ENCODE measurements at places on chromosomes 4 and X.
A peak's percentile ranks its signal among the peaks of the same experiment; 100 is the strongest.

DNA sequence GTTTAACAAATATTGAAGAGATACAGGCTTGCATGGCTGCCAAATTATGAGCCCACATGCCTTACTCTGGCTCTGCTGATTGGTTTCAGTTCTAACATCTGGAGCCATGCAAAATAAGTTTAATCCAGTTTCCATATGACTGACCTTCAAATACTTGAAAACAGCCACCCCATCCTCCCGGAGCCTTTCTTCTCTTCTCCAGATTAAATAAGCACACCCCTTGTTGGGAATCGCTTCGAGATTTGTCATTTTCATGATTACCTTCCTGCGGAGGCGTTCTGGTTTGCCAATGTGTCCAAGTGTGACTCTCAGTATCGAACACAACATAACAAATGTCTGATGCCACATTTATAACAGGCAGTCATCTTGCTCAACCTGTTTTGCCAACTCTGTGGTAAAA, 101.6 kb upstream of the JADE1 start:
- no peak for DNase-seq

DNA sequence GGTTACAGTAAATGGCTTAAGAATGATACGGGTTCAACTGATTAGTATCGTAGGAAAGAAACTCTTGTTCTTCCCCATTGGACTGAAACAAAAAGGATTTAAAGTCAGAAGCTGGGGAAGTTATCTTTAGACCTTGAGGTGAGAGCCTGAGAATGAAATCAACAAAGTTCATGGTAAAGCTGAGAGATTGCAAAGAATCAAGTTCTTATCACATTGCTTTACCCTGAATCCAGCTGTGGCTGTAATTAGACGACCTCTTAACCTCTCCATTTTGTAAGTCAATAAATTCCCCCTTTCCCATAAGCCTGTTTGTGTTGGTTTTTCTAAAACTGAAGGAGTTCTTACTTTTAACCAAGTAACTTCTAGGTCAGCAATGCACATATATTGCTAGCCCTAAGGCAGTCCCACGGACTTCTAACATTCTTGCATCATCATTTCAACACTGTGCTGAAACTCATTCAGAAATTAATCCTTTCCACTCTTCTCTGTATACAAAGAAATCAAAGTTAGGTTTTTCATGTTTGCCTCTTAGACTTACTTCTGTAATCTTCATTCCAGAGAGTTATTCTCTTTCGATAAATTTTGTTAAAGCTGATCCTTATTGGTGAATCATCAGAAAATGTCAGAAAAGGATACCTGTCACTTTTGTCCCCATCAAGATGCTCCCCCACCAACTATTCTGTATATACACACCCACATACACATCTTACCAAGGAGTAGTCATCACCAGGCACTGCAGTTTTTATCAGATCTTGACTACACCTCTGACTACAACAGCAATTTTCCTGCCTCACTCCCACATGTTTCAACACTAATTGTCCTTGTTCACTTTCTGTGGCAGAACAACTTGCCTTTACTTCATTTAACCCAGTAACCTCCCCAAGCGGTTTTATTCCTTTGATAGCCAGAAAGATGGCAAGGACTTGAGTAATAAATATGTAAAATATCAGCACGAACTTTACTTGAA, 77.9 kb upstream of the STK26 start:
- no peak for DNase-seq

DNA sequence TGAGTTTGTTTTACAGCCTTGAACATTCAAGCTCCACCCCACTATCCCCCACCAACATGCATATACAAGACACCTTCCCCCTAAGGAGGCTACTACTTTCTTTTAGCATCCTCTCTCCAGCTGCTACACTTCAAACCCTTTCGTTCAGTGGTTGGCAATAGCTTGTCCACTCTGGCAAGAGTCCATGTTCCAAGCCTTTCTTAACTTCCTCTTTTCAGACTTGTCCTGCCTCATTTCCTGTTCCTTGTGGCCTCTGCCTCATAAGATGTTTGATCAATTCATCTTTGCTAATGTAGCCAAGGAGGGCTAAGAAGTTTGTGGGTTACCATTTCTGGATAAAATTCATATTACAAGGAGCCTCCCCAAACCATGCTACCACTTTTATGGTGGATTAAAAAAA, 20.8 kb upstream of the ZCCHC12 start:
- no peak for DNase-seq

DNA sequence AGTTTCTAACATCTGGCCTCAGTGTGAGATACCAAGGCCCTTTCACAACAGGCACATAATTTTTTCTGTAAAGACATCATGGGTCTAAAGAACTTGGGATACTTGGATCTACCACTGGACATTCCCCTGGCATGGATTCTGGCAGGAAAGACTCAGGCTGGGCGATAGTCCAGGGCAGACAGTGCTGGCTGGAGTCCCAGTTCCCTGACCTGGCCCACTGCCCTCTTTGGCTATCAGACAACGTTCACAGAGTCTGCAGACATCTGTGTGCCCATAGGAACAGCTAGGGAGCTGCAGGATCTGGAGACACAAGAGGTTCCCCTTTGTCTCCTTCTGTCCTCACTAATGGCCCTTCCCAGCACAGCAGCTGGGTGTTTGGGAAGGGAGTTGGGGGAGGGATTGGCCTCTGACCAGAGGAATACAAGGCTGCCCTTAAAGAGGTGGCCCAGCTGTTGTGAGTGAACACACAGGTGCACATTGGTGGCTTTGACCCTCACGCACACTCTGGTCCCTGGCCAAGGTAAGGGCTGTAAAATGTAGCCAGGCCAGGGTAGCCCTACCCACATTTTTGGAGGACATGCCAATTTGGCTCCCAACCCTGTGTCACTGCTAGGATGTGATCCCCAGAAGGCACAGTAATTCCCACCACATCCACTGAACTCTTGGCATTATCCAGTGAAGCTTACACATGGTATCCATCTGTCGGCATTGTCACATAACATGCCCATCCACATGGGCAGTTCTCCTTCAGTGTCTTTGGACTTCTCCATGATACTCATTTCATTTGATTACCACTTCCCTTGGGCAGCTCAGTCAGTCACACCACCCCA, 72.3 kb downstream of the SOX3 start:
- DNase-seq = no peak

- peak; percentile 89 for DNase-seq
Measured at GRCh38 chrX:154397888-154398667, at the start of gene RPL10. TSS of gene RPL10 (plus strand) at chrX:154398377. CDS start at chrX:154398520, 143 bp downstream.

DNA sequence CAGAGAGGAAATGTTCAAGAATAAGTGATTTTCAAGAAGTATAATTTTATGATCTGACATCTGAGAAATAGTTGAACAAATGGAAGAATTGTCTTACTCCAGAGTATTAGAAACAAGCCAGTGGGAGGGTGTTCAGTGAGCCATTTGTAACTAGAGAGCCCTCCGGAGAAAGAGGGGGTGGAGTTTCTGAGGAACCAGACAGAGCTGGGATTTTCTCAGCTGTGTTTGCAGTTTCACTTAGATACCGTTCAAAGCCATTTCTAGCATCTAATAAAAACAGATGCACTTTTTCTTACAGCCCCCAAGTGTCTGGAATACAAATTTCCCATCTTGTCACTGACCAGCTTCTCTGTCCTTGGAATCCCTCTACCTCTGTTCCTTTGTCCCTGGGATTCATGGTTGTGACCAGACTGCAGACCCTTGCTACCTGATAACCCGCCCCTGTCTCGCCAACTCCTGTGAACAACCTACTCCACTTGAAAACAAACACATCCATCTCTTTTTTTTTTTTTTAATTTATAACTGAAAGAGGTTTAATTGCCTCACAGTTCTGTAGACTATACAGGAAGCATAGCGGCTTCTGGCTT, 132.8 kb upstream of the KLF3 start:
- no peak for DNase-seq

DNA sequence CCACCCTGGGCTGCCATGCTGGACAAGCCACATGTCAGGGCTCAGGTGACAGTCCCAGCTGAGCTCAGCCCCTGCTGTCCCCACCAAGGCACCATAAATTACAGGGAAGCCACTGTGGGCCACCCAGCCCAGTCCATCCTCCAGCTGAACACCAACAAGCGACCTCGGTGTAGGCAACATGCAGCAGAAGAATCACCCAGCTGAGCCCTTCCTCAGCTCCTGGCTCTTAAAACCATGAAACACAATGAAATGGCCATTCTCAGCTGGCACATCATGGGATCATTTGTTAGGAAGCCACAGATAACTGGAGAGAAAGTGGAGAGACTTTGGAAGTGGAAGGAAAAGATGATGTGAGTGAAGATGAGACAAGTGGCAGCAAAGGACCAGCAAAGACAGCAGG, 23.3 kb upstream of the MAN2B2 start:
- no peak for DNase-seq

DNA sequence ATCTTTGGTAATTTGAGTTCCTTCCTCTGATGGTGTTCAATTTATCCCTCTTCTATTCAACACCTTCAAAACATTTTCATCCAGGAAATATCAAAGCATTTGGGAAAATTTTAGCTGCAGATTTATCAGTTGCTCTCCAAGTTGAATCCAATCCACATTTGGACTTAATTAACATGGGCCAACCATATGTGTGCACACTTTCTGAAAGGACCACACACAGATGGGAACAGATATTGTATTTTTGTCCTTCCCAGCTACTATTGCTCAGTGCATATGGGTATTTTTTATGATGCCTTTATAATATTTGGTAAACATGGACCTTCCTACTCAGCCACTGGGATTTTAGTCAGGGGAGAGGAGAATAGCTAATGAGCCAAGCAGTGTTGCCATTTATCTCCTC, 65.2 kb downstream of the GLRA2 start:
- no peak for DNase-seq

DNA sequence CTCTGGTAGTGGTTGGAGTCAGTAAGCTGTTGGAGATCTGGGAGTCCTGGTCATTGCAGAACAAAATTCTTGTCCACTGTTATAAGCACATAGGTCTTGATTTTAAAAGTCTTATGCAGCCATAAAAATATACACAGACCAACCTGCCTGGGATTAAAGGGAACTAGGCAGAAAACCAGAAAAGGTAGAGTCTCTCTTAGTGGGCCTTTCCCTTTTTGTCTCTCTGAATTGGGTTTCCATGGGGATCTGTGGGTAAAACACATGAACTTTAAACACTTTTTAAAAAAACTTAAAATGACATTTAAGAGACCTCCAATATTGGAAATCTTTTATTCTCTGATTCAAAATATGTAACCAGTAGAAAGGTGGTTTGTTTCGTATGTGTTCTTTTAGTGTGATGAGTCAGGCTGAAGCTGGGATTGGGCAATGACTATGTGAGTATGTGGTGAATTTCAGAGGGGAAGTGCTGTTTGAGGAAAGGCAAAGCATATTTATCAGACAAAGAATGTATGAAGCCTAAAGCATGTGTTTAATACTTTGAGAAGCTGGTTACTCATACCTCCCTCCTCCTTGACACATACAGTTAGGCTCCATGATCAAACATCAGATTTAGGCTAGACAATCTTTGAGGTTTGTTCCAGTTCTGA, 29.6 kb downstream of the SLC16A2 start:
- no peak for DNase-seq

- no peak for DNase-seq
Measured at GRCh38 chrX:73647212-73647611, 84.2 kb downstream of the CHIC1 start.

GRCh38 chr4:76898385-76898692, 395 bp upstream of the SOWAHB start:
- no peak for DNase-seq

DNA sequence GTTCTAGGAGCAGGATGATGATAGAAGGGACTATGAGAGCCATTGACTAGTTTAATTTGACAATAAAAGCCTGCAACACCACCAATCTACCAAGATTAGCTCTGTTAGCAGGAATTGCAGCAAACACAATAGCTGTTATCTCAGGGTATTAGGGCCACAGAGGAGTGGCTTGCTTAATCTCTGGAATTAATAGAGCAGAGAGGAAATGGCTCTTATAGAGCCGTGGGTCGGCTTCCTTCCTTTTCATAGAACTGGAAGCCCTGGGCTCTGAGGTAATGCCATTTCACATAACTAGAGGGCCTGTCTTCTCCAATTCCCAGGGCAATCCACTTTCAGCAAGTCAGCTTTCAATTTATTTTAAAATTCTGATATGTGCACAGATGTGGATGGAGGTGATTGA, 83.0 kb downstream of the MAMLD1 start:
- no peak for DNase-seq

GRCh38 chrX:129123795-129124194, 399.5 kb downstream of the SMARCA1 start:
- DNase-seq = no peak

- no peak for DNase-seq
Measured at GRCh38 chrX:129930941-129931410, 25.0 kb downstream of the UTP14A start.

DNA sequence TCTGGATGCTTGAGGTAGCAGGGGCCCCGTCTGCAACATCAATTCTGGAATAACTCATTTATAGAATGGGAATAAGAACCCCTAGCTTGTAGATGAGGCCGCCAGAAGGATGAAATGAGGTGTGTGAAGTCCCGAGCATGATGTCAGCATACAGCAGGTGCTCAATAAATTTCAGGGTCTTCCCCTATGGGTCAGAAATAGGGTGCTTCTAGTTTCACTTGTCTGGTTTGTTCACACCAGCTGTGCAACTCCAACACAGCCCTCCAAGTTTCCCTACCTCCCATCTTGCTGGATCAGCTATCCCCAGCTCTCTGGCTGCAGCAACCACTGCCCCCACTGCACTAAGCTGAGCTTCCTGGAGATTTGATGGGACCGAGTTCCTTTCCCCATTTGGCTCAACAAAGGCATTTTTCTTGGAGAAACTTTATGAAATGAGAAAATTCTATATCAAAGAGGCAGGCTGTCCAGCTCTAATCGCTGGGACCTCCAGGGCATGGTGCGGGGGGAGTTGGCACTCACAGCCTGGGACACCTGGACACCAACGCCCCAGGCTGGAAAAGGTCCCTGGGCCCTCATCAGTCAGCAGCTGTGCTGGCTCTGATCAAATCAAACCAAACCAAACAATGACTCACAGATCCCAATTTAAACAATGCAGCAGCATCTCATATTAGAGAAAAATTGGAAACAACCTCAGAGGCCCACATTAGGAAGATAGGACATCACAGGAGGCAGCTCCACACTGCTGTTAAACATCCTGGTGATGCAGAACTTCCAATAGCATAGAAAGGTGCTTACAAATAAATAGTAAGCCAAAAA, 13.3 kb downstream of the SLC2A9 start:
- DNase-seq = no peak

GRCh38 chrX:111338095-111338698, 67.9 kb upstream of the CAPN6 start:
- no peak for DNase-seq

- DNase-seq = no peak
Measured at GRCh38 chr4:158033416-158034120, 139.3 kb downstream of the GASK1B start.

Data from stimulated activated CD8-positive, alpha-beta memory T cell treated with anti-CD3 and anti-CD28 coated beads, Interleukin-4, amount 100 ng/mL, for 48 hours (primary cell).